ENCODE measurements at places on chromosomes 4 and X.

DNA sequence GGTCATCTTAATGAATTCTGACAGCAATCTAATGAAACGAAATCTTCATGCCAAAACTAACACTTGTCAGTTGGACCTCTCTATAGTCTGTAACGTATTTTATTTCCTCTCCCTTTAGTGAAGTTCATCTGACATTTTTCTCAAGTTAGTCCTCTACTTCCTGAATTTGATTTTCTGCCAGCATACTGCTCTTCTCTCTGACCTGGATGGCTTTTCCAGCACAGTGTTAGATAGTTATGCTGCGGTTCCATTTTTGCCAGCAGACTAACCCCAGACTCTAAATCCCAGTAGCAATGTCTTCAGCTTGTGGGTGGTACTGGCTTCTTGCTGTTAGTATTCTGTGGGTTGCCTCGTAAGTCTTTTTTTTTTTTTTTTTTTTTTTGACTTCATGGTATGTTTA, 146.7 kb upstream of the VEGFC start:
- no peak for DNase-seq

GRCh38 chr4:48718818-48719465, 61.1 kb downstream of the FRYL start:
- DNase-seq = no peak

DNA sequence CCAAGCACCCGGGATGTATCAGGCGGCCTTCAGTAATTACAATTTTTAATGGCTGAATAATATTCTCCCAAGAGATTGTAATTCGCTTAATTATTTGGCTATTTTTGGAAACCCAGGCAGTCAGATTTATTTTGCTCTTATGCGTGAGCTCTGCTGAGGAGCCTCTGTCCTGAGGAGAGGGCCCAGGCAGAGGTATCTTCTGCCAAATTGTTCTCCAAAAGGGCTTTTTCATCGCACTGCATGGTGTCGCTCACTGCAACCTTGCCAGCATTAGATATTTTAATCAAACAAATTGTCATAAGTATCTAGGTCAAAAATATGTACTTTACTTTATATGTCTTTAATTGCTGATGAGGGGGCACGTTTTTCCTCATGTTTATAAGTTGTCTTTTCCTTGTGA, 5.8 kb downstream of the ATP2B3 start:
- no peak for DNase-seq

GRCh38 chr4:153512162-153512852, 46.1 kb downstream of the TMEM131L start:
- no peak for DNase-seq

GRCh38 chrX:40088803-40089540, 8.8 kb downstream of the BCOR start:
- DNase-seq = no peak

GRCh38 chrX:10166731-10167151, 10.0 kb downstream of the CLCN4 start:
- peak; percentile 3 for DNase-seq

- DNase-seq = no peak
Observed at GRCh38 chr4:86286726-86287125, 73.1 kb downstream of the MAPK10 start.

DNA sequence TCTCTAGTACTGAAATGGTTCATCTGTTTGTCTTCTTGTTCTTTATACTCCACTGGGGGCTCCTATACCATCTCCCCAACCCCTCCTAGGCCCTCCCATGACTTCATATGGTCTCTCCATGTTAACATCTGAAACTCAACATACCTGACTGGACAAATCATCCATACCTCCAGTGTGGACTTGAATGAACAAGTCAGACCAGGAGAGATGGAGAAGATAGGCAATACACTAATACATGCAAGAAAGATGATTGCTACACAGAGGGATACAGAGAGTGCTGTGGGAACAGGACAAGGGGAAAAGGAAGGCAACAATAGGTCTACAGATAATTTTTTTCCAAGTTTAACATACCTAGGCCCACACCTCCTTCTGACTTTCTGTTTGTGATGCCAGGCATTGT, 175.1 kb downstream of the FHIP1A start:
- DNase-seq = no peak

DNA sequence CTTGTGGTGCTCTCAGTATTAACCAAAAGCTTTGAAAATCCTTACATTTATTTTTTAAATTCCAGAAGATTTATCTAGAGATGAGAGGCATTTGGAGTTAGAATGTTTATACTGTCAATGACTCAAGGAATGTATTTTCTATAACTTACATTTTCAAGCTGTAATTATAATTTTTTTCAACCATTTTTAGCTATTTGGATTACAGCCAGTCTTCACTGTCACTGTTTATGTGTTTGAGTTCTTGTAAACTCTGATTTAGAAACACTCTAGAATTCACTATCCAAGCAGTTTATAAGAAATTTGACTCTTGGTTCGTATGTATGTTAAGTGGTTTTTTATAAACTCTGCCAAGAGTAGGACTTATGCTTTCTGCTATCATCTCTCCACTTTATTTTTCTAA, 36.7 kb upstream of the GUCY1A1 start:
- DNase-seq = no peak

Data from stimulated activated CD8-positive, alpha-beta memory T cell treated with anti-CD3 and anti-CD28 coated beads, Interleukin-2, amount 100 ng/mL, for 48 hours (primary cell).